T-helper 1 cell (primary cell): ENCODE measurements at places on chromosomes 2 and 18.

GRCh38 chr2:74881626-74882298, 47.8 kb downstream of the HK2 start:
- DNase-seq = no peak

DNA sequence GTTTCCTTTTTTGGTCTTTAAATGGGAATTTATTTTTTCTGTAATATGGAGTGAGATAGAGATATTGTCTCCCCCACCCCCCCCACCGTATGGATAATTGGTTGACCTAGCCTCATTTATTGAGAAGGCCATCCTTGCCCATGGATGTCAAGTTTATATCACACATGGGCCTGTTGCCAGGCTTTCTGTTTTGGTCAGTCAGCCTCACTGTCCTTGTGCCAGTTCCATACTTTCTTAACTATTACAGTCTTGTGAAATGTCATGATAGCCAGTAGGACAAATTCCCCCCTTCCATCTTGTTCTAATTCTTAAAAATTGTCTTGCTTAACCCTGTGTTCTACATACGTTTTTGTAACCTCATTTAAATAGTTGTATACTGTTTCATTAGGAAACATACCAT, 12.5 kb downstream of the BABAM2 start:
- no peak for DNase-seq

GRCh38 chr2:132503701-132504100, 87.1 kb downstream of the GPR39 start:
- DNase-seq = no peak

DNA sequence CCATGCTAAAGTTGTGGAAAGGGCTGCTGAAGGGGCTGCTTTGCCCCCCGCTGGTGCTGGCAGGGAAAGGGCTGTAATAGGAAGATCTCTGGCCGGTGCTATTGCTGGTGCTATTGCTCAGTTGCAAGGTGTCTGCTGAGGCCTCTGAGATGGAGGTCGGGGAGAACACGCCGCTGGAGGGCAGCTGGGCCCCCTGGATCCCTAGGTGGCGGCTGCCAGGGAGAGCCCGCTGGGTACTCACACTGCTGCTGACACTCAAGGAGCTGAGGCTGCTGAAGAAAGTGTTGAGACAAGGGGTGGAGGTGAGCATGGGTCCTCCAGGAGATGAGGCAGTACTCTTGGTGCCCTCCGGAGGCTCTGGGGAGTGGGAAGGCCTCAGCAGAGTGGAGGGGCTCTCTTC, 4.2 kb downstream of the FOXI3 start:
- no peak for DNase-seq
